ENCODE measurements at places on chromosomes 1 and 21.

DNA sequence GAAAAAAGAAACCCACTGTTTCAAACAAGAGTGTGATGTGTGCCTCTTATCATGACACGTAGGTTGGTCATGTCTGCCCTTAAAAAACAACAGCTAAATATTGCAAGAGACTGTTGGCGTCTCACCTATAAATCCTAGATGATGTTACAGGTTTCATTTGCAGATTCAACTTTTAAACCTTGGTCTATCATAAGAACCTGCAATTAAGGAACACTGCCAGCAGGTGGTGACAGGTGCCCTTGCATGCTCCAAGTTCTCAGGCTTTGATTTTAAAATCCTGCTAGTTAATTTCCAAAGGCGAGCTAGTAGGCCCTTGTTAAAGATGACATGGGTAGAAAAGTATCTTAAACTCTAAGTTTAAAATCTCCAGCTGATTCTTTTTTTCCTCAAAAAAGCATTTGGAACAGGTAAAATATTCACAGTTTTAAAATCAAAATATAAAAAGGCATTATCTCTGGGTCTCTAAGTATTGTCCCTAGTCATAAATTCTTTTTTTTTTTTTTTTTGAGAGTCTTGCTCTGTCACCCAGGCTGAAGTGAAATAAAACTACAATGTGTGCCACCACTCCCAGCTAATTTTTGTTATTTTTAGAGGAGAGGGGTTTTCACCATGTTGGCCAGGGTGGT, 39.1 kb downstream of the CLSTN1 start:
- DNase-seq: no peak

DNA sequence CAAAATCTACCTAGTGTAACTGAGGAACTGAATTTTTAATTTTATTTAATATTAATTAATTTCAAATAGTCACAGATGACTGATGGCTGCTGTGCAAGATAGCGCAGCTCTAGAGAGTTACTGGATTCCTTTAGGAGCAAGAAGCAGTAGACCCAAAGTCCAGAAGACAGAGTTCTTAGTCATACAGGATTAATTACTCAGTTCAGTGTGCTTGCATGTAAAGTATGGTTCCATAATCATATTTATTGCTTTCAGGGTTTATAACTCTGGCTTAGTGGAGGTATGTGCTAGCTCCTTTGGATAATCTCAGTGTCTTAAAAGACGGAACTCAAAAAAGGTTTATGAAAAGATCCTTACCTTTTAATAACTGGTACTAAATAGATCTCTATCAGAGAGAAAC, 17.4 kb downstream of the CEPT1 start:
- DNase-seq: no peak

DNA sequence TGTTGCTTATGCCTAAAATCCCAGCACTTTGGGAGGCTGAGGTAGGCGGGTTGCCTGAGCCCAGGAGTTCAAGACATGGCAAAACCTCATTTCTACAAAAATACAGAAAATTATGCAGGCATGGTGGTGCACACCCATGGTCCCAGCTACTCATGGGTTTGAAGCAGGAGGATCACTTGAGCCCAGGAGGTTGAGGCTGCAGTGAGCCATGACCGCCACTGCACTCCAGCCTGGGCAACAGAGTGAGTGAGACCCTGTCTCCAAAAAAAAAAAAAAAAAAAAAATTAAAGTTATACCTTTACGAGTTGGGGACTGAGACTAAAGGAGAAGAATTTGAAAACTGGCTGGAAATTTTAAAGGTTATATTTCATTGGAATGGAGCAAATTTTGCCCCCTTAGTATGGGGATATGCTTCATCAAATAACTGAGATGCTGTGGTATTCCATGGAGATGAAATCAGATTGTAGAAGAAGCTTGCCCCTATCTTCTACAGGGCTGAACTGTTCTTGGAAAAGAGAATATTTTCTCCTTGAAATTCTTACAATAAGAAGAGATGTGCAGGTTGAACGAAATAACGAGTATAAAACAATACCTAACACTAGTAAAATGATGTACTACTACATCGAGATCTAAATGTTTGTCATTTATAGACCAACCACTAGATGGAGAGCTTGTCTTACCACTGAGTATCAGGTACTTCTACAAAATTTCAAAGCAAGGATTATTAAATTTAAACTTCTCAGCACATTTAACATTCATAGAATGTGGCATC, 34.9 kb upstream of the SCYL3 start:
- DNase-seq: peak; percentile 38

GRCh38 chr1:14140831-14141401, 440.9 kb downstream of the PRDM2 start:
- no peak for DNase-seq
